ENCODE measurements at places on chromosomes 6 and 20. TPM values are rescaled to one million over a fixed set of nuclear protein-coding genes. Genes with fewer than 3 reads are reported as not detected.
A peak's percentile ranks its signal among the peaks of the same experiment; 100 is the strongest.

- DNase-seq = peak; percentile 60
These were observed 15.8 kb downstream of the POM121L2 start for GRCh38 chr6:27296106-27296783.

MYBL2 gene
- total RNA-seq = 152 TPM

DNA sequence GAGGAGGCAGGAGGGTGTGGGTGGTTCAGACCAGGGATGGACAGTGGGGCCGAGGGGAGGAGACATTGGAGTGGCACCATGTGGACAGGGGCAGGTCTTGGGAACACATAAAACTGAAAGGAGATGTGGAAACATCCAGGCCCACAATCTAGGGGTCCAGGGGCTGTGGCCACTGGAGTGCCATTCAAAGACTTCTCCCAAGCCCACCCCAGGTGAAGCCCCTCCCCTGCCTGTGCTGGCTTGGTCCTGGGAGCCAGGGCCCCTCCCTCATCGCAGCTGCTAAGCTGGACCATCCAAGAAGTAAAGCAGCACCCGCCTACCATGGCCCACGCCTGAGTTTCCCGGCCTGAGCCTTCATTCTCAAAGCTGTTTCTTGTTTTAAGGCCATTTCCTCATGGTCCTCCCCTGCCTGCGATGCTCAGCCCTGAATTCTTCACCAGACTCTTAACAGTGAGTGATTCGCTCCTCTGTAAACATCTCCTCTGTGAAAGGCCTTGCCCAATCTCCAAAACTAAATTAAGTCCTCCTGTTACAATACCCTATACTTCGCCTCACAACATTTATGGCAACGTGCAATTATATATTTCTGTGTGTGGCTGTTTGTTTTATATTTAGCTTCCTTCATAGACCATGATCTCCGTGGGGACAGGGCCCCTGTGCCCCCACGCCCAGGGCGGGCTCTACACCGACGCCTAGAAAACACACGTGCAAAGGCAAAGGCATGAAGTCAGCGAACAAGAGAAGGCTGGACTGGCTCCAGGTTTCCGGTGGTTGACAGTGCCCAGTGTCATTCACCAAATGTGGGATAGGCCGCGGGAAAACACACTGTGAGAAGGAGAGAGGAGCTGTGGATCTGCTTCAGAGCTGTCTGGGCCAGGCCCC is 267.8 kb downstream of the ERMARD start:
- DNase-seq = no peak

DNA sequence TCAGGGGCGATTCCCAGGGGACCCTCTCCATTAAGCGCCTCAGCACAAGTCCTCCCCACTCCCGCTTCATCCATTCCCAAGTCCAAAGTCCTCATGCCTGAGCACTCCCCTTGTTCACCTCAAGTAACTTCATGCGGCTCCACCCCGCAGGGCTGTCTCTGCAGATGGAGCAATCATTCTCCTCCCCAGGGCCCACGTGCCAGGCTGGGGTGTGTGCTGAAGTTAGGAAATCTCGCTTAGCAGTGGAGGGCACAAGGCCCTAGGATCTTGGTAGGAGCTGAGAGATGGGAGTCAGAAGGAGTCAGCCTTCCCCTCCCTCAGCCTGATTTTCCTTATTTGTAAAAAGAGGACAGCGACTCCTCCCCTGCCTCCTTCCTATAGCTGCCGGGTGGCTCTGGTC is 3.5 kb downstream of the TGM3 start:
- DNase-seq = no peak

ZKSCAN4 gene
- total RNA-seq = 6.0 TPM

- DNase-seq = no peak
These were observed 139.7 kb upstream of the PTPRK start for GRCh38 chr6:128659878-128660622.

PABPC1L gene
- 156 TPM for total RNA-seq

- no peak for DNase-seq
These were observed 167.3 kb downstream of the ARHGAP18 start for GRCh38 chr6:129542705-129543104.

KIF25 gene
- total RNA-seq = not detected

DNA sequence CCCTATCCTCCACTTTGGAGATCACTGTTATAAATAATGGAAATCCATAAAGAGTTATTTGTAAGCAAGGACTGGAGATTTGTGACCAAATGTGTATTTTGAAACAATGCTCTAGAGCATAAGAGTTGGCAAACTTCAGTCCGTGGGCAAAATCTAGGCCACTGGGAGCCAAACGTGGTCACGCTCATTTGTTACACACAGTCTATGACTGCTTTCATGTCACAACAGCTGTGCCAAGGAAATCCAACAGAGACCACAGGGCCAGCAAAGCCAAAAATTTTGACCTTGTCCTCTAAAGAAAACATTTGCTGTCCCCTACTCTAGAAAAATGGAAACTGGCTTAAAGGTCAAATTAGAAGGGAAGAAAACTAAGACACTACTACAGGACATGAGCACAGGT is 7.9 kb downstream of the ZNF334 start:
- DNase-seq = no peak

DNA sequence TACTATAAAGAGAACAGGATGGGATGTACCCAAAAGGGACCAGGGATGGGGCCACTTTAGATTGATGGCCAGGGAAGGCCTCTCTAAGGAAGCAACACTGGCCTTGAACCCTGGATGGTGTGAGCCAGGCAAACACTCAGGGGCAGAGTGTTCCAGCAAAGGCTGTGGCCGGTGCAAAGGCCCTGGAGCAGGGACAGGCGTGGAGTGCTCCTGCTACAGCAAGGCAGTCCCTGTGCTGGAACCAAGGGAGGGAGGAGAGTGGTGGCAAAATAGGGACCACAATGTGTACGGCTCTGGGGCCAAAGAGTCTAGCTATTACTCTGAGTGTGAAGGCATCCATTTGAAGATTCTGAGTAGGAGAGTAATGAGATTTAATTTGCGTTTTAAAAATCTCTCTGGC is 131.6 kb downstream of the BMP7 start:
- DNase-seq = no peak

DNA sequence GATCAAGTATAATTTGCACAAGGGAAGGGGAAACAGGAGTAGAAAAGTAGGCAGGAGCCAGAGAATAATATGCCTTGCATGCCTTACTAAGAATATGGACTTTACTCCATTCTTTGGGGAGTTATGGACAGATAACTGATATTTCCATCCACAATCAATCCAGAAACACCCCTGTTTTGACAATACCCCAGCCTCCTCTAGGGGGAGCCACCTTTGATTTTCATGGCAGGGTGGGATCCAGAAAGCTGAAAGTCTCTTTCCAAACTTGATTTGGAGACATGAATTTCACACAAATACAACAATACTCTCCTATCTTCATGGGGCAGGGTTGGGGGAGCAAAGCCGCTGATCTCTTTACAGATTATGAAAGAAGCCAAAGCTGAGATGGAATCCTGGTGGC is 404.1 kb downstream of the FOXA2 start:
- no peak for DNase-seq

DNA sequence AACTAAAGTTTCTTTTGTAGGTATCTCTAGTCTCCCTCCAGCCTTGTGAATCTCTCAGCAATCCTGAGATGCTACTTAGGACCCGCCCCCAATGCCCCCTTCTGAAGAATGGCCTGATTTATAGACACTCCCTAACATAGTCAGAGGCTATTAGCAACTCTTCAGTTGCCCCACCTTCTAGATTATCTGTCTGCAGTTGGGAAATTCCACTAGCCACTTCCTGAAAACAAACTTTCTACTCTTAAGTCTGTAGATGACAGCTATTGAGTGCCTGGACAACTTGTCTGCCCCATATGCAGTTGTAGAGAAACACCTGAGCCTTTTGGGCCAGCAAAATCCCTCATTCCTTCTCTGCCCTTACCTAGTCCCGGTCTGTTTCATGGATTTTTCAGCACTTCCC is 188.2 kb upstream of the PREP start:
- no peak for DNase-seq

PACRG gene
- total RNA-seq = not detected

DNA sequence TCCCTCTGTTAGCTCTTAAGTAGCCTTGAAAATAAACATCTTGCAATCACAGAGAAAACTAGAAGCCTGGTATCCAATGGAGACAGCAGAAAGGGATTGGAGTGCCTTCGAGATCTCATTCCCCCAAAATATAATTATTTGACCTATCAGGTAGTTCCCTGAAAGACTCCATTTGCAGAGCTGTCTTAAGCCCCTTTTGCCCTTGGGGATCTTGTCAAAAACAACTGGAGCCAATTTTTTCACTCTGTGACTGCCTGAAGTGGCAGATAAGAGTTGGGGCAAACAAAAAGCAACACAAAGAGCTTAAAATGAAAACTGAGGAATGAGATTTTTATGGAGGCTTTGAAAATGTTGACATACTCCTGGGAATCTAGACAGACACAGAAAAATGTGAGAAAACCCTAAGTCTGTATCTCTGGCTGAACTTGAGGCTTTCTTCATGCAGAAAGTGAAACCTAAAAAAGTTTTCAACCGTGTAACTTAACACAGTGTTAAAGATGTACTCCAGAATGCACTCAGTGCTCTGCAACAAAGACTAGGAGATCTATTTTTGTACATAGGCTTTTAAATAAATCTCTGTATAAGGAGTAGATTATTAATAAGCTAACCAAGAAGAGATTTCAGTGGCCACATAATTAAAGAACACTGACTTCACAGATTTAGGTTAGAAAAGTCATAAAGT is 971.1 kb upstream of the MAN1A1 start:
- no peak for DNase-seq

- no peak for DNase-seq
These were observed 210.7 kb downstream of the BCAS1 start for GRCh38 chr20:53859684-53860083.

TRIM10 gene
- total RNA-seq = not detected

DNA sequence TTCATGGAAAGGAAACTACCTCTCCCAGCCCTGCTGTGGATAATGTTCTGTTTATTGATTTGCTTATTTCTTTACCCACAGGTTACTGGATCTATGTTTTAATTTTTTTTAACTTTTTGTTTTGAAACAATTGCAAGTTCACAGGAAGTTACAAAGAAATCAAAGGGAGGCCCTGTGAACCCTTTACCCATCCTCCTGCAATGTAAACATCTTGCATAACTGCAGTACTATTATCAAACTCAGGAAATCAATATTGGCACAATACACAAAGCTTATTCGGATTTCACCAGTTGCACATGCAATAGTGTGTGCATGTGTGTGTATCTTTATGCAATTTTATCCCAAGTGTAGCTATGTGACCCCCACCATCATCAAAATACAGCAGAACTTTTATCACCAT is 398.0 kb downstream of the BTBD3 start:
- no peak for DNase-seq

DNA sequence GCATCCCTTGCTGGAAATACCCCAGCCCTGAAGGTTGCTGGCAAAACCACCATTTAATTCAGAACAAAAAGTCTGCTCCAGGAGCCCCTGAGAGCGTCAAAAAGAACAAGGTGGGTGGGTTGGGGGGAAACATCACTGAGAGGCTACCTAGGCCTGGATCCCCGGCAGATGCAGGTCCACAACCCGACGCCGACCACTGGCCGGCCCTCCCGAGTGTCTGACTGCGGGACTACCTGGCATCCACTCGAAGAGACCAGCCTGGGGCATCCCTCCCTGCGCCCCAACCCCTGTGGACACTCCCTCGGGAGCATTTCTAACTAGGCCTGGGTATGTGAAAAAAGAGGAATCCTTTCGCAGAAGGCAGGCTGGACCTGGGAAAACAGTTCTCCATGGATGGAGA is 47.2 kb downstream of the FAM209B start:
- DNase-seq = no peak

GRCh38 chr6:167696296-167696695 is 130.4 kb upstream of the AFDN start:
- DNase-seq = no peak

KCNQ5 gene
- total RNA-seq = 0.20 TPM

Measured in PC-9 (cell line).